G401 (cell line): ENCODE measurements at places on chromosomes 13 and 19. TPM values are rescaled to one million over a fixed set of nuclear protein-coding genes. Genes with fewer than 3 reads are reported as not detected.

Gene PTGER1
- total RNA-seq, result 1.5 TPM in 1 of 2 replicates, not detected in the other

DNA sequence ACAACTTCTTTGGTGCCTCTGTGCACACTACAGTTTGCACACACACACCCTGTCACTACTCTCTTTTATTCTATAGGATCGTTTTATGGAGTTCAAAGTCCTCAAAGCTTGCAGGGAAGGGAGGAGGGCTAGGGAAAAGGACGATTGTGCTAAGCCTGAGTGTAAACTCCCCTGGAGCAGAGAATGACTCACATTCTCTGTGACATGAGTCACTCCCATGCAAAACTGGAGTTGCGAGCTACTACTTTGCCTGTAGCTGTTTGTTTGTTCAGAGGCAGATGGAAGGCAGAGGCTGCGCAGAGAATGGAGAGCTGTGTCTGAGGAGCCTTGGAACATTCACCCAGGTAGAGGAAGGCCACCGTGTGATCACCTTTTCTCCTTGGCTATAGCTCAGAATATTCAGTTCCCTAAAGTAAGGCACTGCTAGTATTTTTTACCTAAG, 80.5 kb upstream of the MBNL2 start:
- DNase-seq, result peak; percentile 39

Gene ZNF880
- total RNA-seq, result not detected in 2 replicates

DNA sequence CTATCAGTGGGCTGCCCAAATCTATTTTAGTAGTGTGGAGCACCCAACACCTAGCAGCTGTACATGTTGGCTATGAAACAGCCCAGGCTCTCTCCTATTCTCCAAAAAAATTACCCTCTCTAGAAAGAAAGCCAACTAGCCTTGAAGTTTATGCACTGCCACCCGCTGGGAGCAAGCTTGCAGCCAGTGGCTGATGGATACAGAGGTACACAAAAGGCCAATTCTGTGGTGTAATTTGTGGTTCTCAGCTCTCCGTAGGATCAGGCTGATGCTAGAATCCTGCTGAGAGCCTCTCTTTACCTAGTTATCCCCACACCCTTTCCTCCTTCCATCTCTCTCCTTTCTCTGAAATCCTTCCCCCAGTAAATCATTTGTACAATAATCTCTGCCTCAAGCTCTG, 1120.7 kb downstream of the DIAPH3 start:
- no peak for DNase-seq

Gene RDH8
- not detected in 2 replicates for total RNA-seq

GRCh38 chr13:112967686-112968379, 1.2 kb upstream of the MCF2L start:
- peak; percentile 66 for DNase-seq

DNA sequence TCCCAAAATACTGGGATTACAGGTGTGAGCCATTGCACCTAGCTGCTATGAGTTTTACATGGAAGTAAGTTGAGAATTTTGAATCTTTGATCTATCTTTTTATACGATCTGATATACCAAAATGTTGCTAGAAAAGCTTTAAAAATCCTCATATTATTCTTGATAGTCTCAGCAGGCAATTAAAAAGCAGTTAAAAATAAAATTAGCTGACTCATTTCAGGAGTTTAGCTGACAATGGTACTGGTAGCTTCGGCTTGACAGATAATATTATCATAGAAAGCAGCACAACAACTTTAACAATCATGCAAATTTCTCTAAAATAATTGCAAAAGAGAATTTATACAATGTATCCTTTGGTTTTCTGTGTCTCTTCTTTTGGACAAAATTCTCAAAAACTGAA, 9.6 kb upstream of the FOXO1 start:
- no peak for DNase-seq

DNA sequence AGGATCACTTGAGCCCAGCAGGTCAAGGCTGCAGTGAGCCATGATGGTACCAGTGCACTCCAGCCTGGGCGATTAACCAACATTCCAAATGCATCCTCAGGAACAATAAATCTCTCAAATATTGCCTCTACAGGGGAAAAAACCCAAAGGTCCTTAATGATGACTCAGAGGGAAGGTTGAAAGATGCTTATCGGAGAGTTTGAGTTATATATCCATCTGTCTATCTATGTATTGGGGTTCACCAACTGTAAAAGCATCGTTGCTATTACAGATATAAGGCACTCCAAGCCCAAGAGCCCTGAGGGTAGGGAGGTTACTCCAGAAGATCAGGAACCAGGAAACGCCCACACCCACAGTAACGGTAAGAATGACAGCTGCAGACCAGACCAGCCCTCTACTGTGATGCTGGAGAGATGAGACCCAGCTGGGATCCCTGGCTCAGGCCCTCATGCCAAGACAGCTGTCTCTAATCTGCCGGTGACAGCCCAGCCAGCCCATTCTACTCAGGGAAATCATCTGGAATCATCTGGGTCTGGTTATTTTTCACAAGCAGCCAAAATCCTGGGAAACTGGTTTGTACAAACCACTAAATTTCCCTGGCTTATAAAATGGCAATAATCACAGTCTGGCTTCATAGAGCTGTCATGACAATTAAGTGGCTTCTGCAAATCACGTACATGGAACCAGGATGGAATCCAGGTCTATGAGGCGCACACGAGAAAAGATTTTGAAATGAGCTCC, 23.8 kb downstream of the TEX101 start:
- DNase-seq, result no peak

DNA sequence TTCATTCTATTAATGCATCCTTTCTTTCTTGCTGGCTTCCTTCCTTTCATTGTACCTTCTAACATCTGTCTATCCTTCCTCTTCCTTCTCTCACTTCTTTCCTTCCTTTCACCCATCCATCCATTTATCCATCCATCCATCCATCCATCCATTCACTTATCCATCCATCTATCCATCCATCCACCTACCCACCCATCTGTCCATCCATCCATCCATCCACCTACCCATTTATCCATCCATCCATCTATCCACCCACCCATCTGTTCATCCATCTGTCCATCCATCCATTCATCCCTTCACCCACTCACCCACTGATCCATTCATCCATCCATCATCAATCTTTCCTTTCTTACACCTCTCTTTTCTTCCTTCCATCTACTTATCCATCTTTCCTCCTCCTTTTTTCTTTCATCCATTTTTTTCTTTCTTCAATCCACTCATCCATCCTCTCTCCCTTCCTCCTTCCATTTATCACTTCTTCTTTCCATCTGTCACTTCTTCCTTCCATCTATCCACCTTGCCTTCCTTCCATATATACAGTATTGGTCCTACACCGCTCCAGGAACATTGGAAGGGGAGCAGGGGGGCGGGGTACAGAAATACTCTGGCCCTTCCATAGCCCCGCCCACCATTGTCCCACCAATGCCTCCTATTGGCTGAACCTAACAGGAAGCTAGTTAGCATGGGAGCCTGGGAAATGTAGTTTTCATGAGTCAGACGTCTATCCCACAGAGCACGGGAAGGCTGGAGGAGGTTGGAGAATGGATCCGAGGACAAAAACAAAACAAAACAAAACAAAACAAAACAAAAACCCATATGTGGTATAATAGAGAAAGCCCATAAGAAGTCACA, 45.9 kb downstream of the MBD3L1 start:
- no peak for DNase-seq

- DNase-seq, result no peak
These were observed 491.2 kb downstream of the GPC5 start for GRCh38 chr13:91889641-91890040.

DNA sequence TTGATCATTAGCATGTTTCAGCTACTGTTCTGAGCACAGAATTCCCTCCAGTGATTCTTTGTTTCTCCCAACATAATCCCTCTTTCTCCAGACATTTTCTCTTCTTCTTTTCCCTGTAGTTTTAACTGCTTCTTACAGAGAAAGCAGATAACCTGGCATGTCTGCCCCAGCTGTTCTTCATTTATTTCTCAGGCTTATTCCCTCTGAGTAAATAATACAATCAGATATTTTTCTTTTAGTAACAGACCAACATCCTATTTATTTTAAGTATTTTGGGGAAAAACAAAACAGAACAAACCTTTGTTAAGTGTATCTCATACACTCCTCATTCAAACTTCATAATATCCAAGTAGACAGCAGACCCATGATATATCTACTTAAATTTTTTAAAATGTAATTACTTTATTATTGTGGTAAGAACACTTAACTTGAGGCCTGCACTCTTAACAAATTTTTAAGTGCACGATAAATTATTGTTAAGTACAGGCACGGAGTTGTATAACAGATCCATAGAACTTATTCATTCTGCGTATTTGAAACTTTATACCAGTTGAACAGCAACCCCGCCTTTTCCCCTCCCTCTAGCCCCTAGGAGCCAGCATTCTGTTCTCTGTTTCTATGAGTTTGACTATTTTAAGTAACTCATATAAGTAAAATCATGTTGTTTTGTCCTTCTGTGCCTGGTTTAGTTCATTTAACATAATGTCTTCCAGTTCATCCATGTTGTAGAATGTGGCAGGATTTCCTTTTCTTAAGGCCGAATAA, 540.0 kb downstream of the LMO7 start:
- DNase-seq, result no peak

DNA sequence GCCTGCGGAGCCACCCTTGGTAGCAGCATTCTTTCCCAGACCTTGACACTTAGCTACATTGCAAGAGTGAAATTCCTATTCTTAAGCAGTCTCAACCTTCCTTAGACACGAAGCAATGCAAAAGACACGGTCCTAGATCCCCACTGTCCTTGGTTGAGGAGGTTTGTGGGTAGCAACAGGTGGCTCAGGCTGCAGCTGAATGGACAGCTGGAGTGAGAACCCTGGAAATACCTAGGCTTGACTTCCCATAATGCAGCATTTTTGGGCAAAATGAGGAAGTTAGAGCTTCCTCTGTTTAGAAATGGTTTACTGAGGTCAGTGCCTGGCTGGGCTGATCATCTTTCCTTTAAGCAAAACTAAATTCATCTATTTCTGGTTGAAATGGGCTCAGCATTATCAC, 296.6 kb downstream of the RFC3 start:
- no peak for DNase-seq

- DNase-seq, result no peak
These were observed 265.8 kb downstream of the OXGR1 start for GRCh38 chr13:96728463-96728862.

DNA sequence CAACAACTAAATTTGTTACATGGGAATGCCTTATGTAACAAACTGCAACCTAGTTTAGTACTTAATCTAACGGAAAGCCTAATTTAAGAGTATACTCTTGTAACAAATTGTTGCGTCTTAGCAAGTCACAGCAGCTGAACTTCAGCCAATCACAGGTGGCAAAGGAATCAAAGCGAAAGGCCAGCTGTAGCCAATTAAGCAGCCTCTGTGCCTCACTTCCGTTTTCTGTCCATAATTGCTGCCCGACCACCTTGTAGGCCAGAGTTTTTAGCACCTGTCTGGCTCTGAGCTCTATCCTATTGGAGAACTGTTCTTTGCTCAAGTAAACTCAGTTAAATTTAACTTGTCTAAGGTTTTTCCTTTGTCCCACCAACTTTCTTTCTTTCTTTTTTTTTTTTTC, 18.1 kb upstream of the HSPH1 start:
- DNase-seq, result no peak

DNA sequence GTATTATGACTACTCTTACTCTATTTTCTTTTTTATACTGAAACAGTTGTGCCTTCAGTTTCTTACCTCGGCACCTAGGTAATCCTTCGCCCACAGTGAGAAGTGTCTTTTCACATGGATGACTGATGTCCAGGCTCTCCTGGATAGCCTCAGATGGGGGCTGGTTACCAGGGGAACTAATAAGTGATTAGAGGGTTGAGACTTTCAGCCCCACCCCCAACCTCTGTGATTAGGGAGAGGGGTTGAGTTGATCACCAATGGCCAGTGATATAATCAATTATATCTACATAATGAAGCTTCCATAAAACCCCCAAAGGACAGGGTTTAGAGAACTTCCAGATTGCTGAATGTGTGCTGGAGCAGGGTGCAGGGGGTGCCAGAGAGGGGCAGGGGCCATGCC, 43.0 kb upstream of the GPR183 start:
- DNase-seq, result no peak

Gene HSPH1
- total RNA-seq, result 82.0 and 98.4 TPM in 2 replicates

DNA sequence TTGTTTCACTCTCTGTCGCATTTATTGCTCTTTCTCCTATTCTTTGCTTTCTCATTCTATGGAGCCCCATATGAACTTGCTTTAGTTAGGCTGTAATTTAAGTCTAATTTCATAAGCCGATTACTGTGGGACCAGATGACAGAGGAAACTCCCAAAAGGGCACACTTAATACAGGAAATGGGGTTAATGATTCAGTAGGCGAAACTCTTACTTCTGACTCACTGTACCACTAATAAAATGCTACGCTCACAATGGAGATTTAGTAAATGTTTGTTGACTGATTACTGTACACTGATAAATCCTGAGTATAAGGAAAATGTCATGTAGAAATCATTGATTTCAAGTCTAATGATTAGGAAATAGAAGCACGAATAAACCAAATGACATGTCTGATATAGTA, 276.4 kb downstream of the KLF5 start:
- no peak for DNase-seq

Gene VSTM1
- 0.71 TPM in 1 of 2 replicates, not detected in the other for total RNA-seq

- DNase-seq, result no peak
These were observed 6.3 kb downstream of the DHPS start for GRCh38 chr19:12675399-12675798.

Gene PSG1
- 15.0 and 27.1 TPM in 2 replicates for total RNA-seq

GRCh38 chr19:19192078-19192882, at the start of the genes BORCS8 and RFXANK:
BORCS8 (minus strand) TSS chr19:19192152; CDS start chr19:19192117, 35 bp downstream.
RFXANK (plus strand) TSS chr19:19192258; CDS start chr19:19193947, 1,689 bp downstream.
- DNase-seq, result peak; percentile 100

DNA sequence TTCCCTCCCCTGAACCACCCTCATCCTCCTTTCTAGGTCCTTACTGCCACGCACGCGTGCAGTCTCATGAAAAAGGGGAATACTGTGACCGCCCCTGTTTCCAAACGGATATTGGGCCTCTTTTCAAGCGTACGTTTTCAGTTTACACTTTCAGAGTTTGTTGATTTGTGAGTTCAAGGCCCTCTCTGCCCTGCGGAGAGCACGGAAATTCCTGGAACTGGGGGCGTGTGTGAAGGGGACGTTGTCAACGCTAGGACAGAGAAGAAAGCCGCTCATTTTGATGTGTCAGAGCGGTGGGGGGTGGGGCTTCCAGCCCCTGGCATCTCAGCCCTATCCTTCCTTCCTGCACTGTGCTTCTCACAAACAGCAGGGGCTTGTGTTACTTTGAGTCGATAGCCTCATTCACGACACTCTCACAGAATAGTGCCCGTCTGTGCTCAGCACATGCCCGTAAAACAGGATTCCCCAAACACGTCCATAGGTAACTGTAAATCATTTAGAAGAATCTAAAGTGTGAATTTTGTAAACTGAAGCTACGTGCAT, 137.6 kb upstream of the PEG3 start:
- DNase-seq, result no peak

Gene PIP5K1C
- 5.3 and 13.0 TPM in 2 replicates for total RNA-seq

Gene ZNF77
- total RNA-seq, result 6.5 and 7.1 TPM in 2 replicates

DNA sequence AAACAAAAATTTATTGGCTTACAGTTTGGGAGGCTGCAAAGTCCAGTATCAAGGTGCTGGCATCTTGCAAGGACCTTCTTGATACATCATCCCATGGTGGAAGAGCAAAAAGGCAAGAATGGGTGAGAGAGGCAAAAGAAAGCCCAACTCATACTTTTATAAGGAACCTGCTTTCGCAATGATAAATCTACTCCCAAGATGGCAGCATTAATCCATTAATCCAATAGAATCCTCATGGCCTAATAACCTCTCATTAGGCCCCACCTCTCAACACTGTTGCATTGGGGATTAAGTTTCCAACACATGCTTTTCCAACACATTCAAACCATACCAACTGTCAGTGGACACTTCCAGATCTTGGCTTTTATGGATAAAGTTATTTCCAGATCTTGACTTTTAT, 48.7 kb upstream of the ZNF507 start:
- no peak for DNase-seq

Gene ERICH4
- total RNA-seq, result not detected in 2 replicates
